HFFc6 (cell line): ENCODE measurements at places on chromosomes 5 and 9. TPM values are rescaled to one million over a fixed set of nuclear protein-coding genes. Genes with fewer than 3 reads are reported as not detected.

The DIRAS2 gene
- not detected in 3 replicates for total RNA-seq

The PARP8 gene
- 0.37 to 5.8 TPM (median 5.5 TPM) in 3 replicates for total RNA-seq

The GDA gene
- total RNA-seq, result not detected in 3 replicates

DNA sequence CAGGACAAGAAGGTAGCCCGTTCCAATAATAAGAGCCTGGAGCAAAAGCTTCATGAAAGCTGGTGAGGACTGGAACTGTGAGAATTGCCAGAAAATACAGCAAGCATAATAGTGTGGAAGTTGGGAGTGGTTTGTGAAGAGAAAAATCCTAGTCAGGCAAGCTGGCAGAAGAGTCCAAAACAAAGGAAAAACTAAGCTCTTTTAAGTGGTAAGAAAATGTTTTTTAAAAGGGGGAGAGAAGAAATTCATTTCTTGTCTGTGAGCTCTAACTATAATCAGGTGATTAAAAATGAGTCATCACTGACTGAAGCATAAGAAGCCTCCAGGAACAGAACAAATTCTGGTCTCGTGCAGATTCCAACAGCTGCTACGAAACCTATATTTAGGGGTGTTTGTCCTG lies 102.6 kb downstream of the CAAP1 start:
- H3K27ac ChIP-seq, result no peak overlapping the region
- no peaks in the 10 kb centered on the region for H3K36me3 ChIP-seq
- H3K27me3 ChIP-seq, result peaks cover 3% of the 10 kb centered on the region; the same call in 1 of the 2 replicates
- no peak for DNase-seq

DNA sequence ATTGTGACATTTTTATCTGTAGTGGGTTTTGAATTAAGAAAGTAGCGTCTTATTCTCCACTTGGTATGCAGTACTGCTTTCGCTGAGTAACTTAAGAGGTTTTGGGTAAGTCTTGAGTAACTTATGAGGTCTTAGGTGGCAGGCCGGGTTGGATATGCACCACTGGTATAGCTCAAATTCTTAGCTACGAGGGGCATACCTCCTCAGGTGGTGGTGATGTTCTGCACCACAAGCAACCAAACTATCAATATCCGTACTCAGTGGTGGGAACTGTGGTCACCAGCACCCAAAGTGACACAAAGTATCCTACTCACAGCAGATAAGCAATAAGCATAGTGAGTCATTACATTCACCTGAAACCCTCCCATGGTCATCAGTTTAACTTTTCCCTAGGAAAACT lies 13.7 kb downstream of the SMC2 start:
- no peaks in the 10 kb centered on the region for H3K27me3 ChIP-seq
- H3K27ac ChIP-seq, result no peak overlapping the region
- H3K36me3 ChIP-seq, result peaks cover 5% of the 10 kb centered on the region
- H3K4me1 ChIP-seq, result no peaks in the 10 kb centered on the region
- no peak for DNase-seq

GRCh38 chr5:160442824-160443431 lies 21.3 kb downstream of the PTTG1 start:
- no peaks in the 10 kb centered on the region for H3K36me3 ChIP-seq
- H3K4me1 ChIP-seq, result peaks cover 22% of the 10 kb centered on the region
- H3K4me3 ChIP-seq, result no peak overlapping the region
- no peak overlapping the region for H3K27ac ChIP-seq
- DNase-seq, result no peak

GRCh38 chr5:107248066-107248695 lies 422.6 kb downstream of the EFNA5 start:
- H3K4me1 ChIP-seq, result no peaks in the 10 kb centered on the region
- no peaks in the 10 kb centered on the region for H3K27me3 ChIP-seq
- H3K27ac ChIP-seq, result no peak overlapping the region
- no peak overlapping the region for H3K4me3 ChIP-seq
- DNase-seq, result no peak

DNA sequence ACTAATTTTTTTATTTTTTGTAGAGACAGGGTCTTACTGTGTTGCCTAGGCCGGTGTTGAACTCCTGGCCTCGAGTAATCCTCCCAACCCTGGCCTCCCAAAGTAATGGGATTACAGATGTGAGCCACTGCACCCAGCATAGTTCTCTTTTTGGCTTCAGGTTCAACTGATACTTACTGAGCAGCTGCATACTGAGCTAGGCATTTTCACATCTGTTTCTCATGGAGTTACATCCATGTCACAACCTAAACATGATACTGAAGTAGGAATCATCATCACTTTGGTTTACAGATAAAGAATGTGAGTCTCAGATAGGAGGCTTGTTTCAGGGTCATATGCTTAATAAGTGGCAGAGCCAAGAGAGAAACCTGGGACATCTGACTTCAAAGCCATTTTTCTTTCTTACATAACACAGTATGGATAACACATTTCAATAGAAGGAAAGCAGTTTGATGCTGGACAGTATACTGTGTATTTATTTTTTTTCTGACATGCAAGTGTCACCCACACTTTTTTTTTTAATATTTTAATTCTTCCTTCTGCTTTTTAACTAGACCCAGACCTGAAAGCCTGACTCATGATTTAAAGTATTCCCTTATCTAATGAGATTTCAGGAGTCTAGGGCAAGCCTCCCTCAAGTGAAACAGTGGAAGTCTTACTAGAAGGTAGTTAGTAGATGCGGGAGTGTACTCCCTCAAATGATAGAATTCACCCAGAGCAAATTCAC lies 90.8 kb downstream of the HACD4 start:
- peaks cover 10% of the 10 kb centered on the region for H3K4me1 ChIP-seq
- no peak overlapping the region for H3K4me3 ChIP-seq
- no peak for DNase-seq
- H3K36me3 ChIP-seq, result peaks cover 9% of the 10 kb centered on the region
